ENCODE measurements at places on chromosomes 13 and 19.

- DNase-seq, result no peak
These were observed 92.6 kb downstream of the RAP2A start for GRCh38 chr13:97526556-97526955.

GRCh38 chr19:1942078-1942933 is 1.3 kb downstream of the CSNK1G2 start:
- peak; percentile 17 for DNase-seq

DNA sequence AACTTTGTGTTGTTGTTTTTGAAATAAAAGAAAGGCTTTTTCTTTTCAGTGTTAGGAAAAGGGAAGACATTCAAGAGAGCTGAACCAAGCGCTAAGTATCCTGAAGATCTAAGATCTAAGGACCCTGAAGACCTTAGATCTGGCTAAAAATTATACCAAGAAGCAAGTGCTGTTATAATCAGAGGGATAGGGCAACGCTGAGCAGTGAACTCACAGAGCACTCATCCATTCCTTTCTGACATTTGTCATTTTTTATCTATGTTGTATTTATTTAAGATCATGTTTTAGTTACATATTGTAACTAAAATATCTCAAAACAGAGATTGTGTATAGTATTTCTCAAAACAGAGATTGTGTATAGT is 60.5 kb upstream of the FAM216B start:
- DNase-seq, result no peak

DNA sequence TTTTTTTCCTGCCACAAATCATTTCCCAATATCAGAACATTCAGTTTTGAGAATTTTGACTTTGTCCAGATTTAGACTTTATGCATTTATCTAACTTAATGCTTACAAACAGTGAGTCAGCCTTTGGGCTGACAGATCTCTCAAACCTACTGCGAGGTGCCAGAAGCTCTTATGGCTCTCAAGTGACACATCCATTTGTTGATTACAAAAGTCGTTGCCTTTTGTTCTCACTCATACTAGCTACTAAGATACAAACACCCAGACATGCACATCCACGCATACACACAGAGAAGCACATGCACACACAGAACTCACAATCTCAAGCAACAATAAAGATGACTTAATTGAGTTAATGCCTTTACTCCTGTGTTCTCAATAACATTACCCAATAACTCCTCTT is 1147.5 kb downstream of the DIAPH3 start:
- no peak for DNase-seq

DNA sequence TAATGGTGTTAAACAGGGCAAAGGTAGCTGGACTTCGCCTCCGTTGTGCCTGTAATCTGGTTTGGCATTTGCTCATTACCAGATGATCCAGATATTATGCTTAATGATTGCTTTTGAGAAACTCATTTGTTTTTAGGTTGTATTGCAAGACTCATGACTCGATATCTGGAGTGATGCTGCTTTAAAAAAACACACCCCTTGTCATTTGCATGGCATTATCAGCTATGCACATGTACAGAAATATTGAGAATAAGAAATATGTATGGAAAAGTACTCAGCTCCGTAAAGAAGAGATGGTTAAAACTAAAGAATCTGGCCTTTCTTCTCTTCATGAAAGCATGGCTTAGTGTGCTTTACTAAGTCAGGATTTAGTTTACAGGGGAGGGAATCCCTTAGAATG is 95.0 kb downstream of the ARHGEF7 start:
- DNase-seq, result no peak

- DNase-seq, result no peak
These were observed 764.4 kb downstream of the LIG4 start for GRCh38 chr13:107450931-107451330.

DNA sequence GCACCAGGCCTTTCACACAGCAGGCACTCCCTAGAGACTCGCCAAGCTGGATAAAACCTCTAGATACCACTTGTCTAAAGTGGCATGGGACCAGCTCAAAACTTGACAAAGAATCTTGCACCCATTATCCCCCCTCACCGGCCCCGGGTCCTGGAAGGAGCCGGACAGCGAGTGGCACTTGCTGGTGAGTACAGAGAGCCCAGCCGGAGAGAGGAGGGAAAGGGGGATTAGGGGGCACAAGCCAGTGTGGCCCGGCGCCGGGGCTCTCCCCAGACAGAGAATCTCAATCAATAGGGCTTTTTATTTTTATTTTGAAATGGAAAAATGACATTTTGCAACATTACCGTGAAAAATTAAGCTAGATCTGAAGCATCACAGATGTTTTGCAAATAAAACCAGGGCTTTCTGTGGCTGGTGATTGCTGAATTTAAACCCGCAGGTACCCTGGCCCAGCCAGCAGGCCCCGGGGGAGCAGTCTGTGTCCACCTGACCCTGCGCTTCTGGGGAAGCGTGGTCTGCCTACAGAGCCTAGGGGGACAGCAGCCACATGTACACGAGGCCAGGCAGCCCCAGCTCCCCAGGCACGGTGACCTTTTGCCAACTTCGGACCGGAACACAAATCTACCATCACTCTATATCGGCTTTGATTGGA is 10.0 kb upstream of the VSTM2B start:
- DNase-seq, result no peak

GRCh38 chr13:36359301-36359950 is 13.2 kb upstream of the SPART start:
- DNase-seq, result no peak

- no peak for DNase-seq
These were observed 728.4 kb downstream of the SLITRK1 start for GRCh38 chr13:83153848-83154247.

- no peak for DNase-seq
These were observed 1.3 kb downstream of the ZNF616 start for GRCh38 chr19:52138278-52138982.

- no peak for DNase-seq
These were observed 90.0 kb downstream of the WDFY2 start for GRCh38 chr13:51674276-51674675.

- no peak for DNase-seq
These were observed 1092.8 kb downstream of the PCDH9 start for GRCh38 chr13:66137384-66137783.

DNA sequence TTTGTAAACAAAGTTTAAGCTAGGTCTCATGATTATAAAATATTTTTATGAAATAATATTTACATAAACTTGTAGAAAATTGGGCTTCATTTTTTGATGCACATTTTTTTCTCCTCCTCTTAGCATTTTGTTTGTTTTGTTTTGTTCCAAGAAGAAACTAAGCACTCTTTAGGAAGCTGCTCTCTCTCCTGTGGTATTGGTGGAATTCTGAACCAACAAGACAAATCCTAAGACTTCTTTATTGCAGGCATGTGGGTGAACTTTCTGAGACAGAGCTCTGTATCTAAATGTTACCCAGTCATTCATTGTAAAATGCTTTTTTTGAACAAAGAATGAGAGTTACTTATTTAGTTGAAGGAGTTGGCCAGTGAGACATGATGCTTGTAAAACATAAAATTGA is 39.3 kb downstream of the LMO7 start:
- DNase-seq, result no peak

GRCh38 chr19:19643158-19644053 is at the start of gene GMIP:
GMIP (minus strand) TSS chr19:19643657; CDS start chr19:19643529, 128 bp downstream.
- no peak for DNase-seq

DNA sequence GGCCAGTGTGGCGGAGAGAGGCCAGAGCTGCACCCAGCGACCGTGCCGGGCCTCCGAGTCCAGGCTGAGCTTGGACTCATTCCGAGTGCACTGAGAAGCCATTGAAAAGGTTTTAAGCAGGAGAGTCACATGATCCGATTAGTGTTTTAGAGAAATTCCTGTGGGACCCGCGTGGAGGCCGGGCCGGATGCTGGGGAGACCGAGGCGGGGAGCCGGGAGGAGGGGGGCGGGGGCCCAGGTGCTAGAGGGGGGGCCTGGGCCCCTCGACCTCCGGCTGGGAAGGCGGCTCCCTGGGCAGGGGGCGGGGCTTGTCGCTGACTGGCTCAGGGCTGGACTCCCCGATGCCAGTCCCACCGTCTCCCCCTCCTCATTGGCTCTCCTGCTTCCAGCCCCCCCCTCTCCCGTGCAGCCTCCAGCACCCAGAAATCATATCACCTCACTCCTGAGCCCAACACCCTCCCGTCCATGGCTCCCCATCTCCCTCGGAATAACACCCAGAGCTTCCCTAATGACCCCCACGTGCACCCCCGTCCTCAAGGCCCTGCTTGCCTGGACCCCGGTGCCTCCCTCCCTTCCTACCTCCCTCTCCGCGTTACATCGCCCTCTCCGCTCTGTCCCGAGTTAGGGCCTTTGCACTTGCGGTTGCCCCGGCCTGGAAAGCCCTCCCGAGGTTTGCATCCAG is 5.2 kb upstream of the ZNF579 start:
- DNase-seq, result no peak

DNA sequence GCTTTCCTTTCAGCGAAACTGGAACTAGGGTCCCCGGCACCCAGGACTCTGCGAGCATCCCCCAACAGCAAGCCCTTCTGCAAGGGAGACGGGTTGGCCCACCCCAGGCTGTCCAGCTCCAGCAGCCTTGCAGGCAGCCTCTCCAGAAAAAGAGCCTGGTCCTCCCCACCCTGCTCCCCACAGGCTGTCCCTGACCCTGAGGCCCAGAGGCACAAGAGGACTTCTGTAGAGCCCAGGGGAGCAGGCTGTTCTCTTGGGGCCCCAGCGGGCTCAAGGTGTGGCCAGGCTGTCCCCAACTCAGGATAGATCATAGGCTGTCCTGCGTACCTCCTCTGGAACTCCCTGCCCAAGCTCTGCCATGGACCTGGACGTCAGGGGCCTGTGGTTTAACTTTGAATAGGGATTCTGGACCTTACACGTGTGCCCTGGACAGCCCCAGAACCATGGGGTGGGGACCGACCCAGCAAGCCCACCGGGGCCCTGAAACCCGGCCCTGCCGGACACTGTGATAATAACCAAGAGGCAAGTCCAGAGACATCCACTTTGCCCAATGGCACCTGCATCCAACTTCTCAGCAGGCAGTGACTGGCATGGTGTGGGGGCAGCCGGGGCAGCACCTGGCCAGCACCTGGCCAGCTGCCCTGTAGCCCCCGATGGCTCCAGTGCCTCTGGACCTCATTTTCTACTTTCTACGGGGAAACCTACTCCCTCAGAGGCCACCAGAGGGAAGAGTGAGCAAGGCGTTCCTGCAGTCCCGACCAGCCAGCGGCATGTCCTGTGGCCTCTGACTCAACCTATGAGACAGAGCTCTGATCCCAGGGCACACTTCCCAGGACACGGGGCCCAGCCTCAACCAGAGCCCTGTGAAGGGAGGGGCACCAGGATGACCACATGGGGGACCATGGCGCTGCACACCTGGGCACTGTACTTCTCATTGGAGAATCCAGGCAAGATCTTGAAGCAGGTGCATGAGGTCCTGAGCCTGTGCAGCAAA is 50.9 kb upstream of the TPM4 start:
- DNase-seq, result peak; percentile 31

DNA sequence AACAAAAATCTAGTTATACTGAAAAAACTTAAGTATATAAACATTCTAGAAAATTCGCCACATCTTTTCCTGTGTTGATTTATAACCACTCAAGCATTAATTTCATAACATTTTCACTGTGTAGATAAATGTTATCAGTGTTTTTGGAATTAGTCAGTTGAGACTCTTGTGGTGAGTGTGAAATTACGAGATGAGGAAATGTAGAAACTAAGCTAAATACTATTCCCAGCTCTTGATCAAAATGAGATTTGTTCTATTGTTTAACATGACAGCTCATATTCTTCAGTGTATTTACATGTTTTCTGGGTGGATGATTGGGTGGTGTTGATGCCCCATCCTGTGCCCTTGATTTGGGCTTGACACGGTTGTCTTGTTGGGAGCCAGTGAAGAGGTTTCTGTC is 406.8 kb downstream of the DACH1 start:
- DNase-seq, result no peak

GRCh38 chr19:53965091-53965490 is 2.4 kb downstream of the CACNG8 start:
- DNase-seq, result no peak

- DNase-seq, result no peak
These were observed 29.8 kb upstream of the TM9SF2 start for GRCh38 chr13:99471221-99472121.

DNA sequence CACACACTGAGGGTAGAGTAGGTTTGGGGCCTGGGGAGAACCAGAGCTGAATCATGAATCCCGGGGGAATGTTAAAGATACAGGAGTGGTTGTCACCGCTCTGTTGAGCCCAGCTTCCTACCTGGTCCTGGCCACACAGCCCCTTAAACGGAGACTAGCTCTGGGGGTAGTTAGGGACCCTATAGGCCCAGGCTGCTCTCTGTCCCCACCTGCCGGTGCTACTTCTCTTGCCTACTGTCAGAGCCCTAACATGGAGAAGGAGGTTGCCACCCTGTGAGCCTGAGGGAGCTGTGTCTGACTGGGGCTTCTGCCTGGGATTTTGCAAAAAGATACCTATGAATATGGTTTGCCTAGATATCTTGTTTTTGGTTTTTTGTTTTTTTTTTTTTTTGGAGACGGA is 36.6 kb upstream of the ZNF429 start:
- no peak for DNase-seq

- no peak for DNase-seq
These were observed 7.6 kb upstream of the PRKD2 start for GRCh38 chr19:46724468-46724867.

GRCh38 chr19:46718157-46718933 is 1.4 kb upstream of the PRKD2 start:
- no peak for DNase-seq

GRCh38 chr13:113361406-113361805 is 2.5 kb downstream of the GRTP1 start:
- DNase-seq, result no peak

- DNase-seq, result no peak
These were observed 13.6 kb upstream of the GPI start for GRCh38 chr19:34351382-34351826.

DNA sequence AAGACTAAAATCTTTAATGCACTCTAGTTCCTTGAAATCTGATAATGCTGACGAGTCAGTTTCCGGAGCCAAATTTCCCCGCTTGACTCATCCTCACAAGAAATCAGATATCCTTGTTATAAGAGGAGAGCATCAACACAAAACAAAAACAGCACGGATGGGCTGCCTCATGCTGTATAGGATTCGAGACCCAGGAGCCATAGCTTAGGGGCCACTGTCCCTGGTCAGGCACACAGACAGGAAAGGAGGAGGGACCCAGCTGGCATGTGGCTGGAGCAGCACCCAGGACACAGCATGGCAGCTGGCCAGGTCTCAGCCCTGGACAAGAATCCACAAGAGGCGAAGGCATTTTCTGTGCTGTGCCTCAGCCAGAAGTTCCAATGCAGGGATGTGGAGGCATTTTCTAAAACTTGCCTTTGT is 110.2 kb upstream of the SPATA13 start:
- DNase-seq, result peak; percentile 52

- DNase-seq, result no peak
These were observed 16.3 kb downstream of the SAE1 start for GRCh38 chr19:47146920-47147319.

DNA sequence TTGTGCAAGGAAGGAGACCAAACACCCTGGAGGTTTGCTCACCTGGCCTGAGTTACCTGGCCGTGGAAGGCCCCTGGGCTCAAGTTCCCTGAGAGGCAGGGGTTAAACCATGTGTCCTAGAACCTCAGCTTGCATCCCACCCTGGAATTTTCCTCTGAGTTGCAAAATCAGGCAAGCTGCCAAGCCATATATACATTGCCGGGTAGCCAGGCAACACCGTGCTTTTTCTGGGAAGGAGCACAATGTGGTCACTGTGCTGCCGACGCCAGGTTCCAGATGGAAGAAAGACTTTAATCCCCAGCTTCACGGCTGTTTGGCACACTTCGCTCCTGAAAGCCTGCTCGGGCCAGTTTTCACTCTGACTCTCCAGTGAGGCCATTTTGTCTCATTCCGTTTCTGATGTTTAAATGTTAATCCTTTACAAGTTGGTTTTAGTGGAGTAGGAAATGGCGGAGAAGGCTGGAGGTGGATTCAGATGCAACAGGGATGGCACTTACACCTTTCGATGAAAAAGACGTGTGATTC is 60.1 kb upstream of the PEG3 start:
- DNase-seq, result no peak

- DNase-seq, result peak; percentile 68
These were observed 2.8 kb downstream of the SWSAP1 start for GRCh38 chr19:11377237-11377636.

Data from HFF-Myc (cell line).